Fibroblast of lung (primary cell): ENCODE measurements at places on chromosomes 5 and 9. TPM values are rescaled to one million over a fixed set of nuclear protein-coding genes. Genes with fewer than 3 reads are reported as not detected.
A peak's percentile ranks its signal among the peaks of the same experiment; 100 is the strongest.

HTR4 gene
- total RNA-seq: not detected in 2 replicates

CCDC152 gene
- 1.5 and 2.5 TPM in 2 replicates for total RNA-seq

NRARP gene
- under 0.01 TPM in 1 of 2 replicates, not detected in the other for total RNA-seq

IGFBPL1 gene
- total RNA-seq: not detected in 2 replicates

GBGT1 gene
- 3.3 and 4.1 TPM in 2 replicates for total RNA-seq

COMMD10 gene
- total RNA-seq: 31.6 and 35.8 TPM in 2 replicates

CDX1 gene
- under 0.01 and 0.33 TPM in 2 replicates for total RNA-seq

ESM1 gene
- total RNA-seq: 1.5 and 1.8 TPM in 2 replicates

BRINP1 gene
- 0.26 and 0.33 TPM in 2 replicates for total RNA-seq

GRCh38 chr5:172074896-172075295 lies 68.5 kb upstream of the FBXW11 start:
- H3K4me3 ChIP-seq: no peak overlapping the region
- DNase-seq: no peak

- no peak overlapping the region for H3K4me3 ChIP-seq
- no peaks in the 10 kb centered on the region for H3K36me3 ChIP-seq
- no peak for DNase-seq
- H3K4me1 ChIP-seq: peaks cover 12% of the 10 kb centered on the region
- no peaks in the 10 kb centered on the region for H3K27me3 ChIP-seq
Measured at GRCh38 chr9:105051897-105052296, 123.9 kb upstream of the ABCA1 start.

GRCh38 chr5:10286862-10287227 lies 20.9 kb downstream of the CMBL start:
- no peaks in the 10 kb centered on the region for H3K4me1 ChIP-seq
- H3K4me3 ChIP-seq: no peak overlapping the region
- H3K27ac ChIP-seq: no peak overlapping the region
- DNase-seq: no peak
- H3K27me3 ChIP-seq: no peaks in the 10 kb centered on the region

DNA sequence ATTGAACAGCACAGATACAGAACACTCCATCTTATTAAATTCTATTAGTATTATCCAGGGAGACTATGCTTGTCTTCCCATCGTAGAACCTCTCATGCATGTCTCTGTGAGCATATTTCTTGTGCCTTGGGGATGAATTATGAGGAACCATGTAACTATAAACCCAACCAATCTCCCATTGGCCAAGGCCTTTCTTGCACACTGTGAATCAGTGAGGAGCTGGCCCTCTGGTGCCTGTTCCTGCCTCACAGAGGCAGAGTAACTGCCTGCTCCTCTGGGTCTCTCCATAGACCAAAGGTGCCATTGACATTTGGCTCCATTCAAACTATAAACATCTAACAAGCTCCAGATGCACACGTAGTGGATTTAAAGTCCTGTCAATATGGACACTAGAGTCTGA lies 190.4 kb downstream of the ENC1 start:
- DNase-seq: no peak
- no peaks in the 10 kb centered on the region for H3K36me3 ChIP-seq
- no peak overlapping the region for H3K4me3 ChIP-seq
- H3K27me3 ChIP-seq: no peaks in the 10 kb centered on the region
- no peaks in the 10 kb centered on the region for H3K4me1 ChIP-seq
- no peak overlapping the region for H3K27ac ChIP-seq

- no peak overlapping the region for H3K27ac ChIP-seq
- no peaks in the 10 kb centered on the region for H3K4me1 ChIP-seq
- H3K4me3 ChIP-seq: no peak overlapping the region
- H3K27me3 ChIP-seq: no peaks in the 10 kb centered on the region
- DNase-seq: no peak
Measured at GRCh38 chr5:42668254-42668653, 88.4 kb upstream of the CCDC152 start.

DNA sequence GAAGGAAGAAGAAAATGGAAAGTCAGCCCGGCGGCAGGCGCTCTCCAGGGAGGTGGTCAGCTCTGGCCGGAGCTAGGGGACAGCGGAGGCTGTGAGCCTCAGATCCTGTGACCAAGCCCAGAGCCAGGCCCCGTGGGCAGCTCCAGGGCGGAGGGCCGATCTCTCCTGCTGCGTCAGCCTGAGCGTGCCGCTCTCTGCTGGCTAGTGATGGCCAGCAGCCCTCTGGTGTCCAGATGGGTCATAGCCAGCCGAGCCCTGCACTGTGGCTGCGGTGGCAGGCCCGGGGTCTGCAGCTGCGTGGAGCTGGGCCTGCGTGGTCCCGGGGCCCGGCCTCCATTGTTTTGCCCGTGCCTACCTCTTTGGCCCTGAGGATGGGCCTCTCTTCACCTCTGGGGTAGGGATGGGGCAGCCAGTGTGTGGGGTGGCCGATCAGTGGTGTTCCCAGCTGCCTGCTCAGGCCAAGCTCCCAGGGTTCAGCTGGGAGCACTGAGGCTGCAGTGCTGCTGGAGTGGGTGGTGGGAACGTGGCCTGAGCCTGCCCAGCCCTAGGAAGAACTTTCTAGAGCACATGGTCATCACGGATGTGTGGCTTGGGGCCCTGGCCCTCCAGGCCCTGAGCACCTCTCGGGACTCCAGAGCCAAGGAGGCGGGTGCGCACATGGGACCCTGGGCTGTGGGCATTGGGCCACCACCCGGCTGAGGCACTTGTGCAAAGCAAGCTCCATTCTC lies 17.1 kb upstream of the NRARP start:
- H3K4me3 ChIP-seq: no peak overlapping the region
- H3K4me1 ChIP-seq: no peaks in the 10 kb centered on the region
- no peak overlapping the region for H3K27ac ChIP-seq

GRCh38 chr9:13480693-13481092 lies 201.2 kb upstream of the MPDZ start:
- no peaks in the 10 kb centered on the region for H3K27me3 ChIP-seq
- H3K4me3 ChIP-seq: no peak overlapping the region
- H3K4me1 ChIP-seq: no peaks in the 10 kb centered on the region

GRCh38 chr9:110065532-110065931 lies 142.4 kb downstream of the C9orf152 start:
- peaks cover 1% of the 10 kb centered on the region for H3K36me3 ChIP-seq
- DNase-seq: peak; percentile 90
- H3K27ac ChIP-seq: no peak overlapping the region
- no peak overlapping the region for H3K4me3 ChIP-seq
- H3K27me3 ChIP-seq: no peaks in the 10 kb centered on the region

DNA sequence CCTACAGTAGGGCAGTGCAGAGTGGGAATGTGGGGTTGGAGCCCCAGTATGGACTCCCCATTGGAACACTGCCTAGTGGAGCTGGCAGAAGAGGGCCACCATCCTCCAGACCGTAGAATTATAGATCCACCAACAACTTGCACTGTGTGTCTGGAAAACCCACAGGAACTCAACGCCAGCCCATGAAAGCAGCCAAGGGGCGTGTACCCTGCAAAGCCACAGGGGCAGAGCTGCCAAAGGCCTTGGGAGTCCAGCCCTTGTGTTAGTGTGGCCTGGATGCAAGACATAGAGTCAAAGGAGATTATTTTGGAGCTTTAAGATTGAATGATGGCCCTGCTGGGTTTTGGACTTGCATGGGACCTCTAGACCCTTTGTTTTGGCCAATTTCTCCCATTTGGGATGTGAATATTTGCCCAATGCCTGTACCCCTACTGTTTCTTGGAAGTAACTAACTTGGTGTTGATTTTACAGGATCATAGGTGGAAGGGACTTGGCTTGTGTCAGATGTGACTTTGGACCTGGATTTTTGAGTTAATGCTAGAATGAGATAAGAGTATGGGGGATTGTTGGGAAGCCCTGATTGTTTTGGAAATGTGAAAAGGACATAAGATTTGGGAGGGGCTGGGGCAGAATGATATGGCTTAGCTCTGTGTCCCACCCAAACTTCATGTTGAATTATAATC lies 266.8 kb downstream of the SEMA5A start:
- H3K27ac ChIP-seq: no peak overlapping the region
- no peaks in the 10 kb centered on the region for H3K27me3 ChIP-seq
- H3K36me3 ChIP-seq: no peaks in the 10 kb centered on the region
- no peak overlapping the region for H3K4me3 ChIP-seq

DNA sequence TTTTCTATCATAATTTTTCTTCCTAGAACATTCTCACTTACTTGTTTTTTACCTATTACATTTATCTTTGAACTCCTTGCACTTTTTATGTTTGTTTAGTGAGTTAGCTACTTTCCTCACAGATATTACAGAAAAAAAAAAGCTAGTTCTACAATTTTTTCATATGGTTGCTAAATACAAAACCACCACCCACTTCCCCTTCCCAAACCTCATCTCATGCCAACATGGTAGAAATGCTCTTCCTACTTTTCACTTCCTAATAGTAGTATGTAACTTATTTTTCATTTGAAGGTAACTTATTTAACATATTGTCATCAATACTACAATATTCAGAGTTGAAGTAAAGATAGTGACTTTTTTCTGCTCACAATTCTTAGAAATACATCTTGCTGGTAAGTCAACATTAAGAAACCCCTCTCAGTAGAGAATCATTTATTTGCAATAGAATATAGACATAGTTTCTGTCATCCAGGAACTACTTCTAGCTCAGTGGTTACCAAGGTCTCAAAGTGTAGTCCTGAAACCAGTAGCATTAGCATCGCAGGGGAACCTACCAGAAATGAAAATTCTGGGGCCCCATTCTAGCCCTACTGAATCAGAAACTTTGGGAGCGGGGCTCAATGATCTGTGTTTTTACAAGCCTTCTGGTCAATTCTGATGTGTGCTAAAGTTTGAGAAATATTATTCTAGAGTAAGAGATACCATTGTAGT lies 1124.6 kb downstream of the DTWD2 start:
- no peak overlapping the region for H3K27ac ChIP-seq
- H3K36me3 ChIP-seq: no peaks in the 10 kb centered on the region
- H3K4me1 ChIP-seq: no peaks in the 10 kb centered on the region
- H3K4me3 ChIP-seq: no peak overlapping the region
- no peak for DNase-seq

DNA sequence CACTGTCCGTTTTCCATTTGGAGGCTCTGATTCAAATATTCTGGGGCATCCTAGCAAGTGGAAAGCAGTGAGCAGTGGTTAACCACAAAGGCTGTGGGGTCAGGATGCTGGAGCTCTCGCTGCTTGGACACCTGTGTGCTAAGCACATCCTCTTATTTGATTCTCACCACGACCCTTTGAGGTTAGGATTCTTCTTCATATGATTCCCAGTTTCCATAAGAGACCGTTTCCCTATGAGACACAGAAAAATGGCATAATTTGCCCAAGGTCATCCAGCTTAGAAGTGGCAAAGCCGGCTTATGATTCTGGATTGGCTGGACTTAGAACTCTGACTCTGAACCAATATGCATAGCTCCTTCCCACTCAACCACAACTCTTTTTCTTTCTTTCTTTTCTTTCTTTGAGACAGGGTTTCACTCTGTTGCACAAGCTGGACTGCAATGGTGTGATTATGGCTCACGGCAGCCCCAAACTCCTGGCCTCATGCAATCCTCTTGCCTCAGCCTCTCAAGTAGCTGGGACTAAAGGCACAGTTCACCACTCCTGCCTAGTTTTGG lies 207.7 kb downstream of the TTLL11 start:
- DNase-seq: peak; percentile 93
- H3K27ac ChIP-seq: no peak overlapping the region
- peaks cover 13% of the 10 kb centered on the region for H3K4me1 ChIP-seq
- H3K27me3 ChIP-seq: no peaks in the 10 kb centered on the region

DNA sequence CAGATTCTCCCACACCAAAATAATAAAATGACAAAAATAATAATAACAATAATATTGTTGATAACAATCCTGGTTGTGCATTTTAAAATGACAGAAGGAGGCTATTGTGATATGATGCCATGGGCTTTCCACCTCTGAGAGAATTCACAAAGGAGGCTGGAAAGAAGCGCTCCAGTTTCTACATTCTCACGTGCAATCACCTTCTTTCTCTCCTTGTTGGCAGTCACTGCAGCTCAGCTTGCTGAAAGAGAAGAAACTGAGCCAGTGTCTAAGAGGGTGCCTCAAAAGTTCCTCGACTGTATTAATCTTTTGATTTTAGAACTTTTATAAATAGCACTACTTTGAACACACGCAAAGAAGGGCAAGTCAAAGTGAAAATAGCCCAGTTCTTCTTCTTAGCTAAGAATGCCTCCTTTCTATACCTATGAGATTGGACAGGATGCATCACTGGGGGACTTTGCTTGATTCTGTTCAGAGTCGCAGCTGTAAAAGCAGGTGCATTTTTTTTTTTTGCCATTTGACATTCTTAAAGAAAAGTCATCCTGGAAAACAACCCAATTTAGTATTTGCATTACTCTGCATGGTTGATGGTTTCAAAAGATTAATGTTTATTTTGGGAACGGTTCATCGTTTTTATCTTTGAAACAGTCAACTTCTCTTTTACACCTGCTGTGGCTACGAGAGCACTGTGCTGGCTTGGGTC lies 12.4 kb upstream of the SUB1 start:
- no peaks in the 10 kb centered on the region for H3K4me1 ChIP-seq
- DNase-seq: no peak
- no peak overlapping the region for H3K4me3 ChIP-seq
- H3K27me3 ChIP-seq: no peaks in the 10 kb centered on the region

- peaks cover 17% of the 10 kb centered on the region for H3K4me1 ChIP-seq
- no peak overlapping the region for H3K4me3 ChIP-seq
- no peak overlapping the region for H3K27ac ChIP-seq
Measured at GRCh38 chr9:131703697-131704096, 36.2 kb downstream of the RAPGEF1 start.

DNA sequence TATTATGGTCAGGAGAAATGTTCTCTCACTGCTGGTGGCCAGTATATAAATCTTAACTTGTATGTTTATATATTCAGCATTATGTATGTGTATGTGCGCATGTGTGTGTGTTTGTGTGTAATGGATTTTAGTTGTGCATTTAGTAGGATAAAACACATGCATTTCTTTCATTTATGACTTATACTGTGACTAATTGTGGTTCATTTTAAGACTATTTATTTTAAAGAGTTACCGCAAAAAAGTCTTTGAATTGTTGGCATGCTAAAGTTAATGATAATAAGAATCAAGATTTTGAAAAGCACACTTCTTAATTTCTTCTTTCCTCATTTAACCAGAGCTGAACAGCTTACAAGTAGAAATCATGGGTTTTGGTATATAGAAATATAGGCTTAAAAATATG lies 60.9 kb downstream of the RAI14 start:
- no peaks in the 10 kb centered on the region for H3K36me3 ChIP-seq
- peak overlapping the region; percentile 91 for H3K27ac ChIP-seq
- DNase-seq: peak; percentile 58
- no peak overlapping the region for H3K4me3 ChIP-seq

DNA sequence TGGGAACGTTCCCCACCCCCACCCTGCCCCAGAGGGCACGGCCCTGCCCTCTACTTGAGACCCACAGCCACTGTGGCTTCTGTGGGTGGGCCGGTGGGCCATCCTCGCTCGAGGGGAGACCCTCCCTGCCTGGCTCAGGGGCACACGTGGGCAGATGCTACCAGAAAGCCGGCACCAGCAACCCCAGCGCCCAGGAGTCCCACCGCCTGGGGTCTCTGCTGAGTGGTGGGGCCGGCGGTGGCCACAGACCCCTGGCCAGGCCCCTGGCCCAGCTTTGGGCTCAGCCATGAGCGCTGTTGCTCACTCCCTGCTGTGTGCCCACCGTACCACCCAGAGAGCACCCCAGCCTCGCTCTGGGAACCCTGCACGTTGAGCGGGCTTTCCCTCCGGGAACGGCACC lies 16.5 kb upstream of the NRARP start:
- H3K4me3 ChIP-seq: no peak overlapping the region
- DNase-seq: no peak
- no peaks in the 10 kb centered on the region for H3K27me3 ChIP-seq
- no peak overlapping the region for H3K27ac ChIP-seq
- H3K36me3 ChIP-seq: no peaks in the 10 kb centered on the region
